Daoy (cell line): ENCODE measurements at places on chromosomes 1 and 21. TPM values are rescaled to one million over a fixed set of nuclear protein-coding genes. Genes with fewer than 3 reads are reported as not detected.

- DNase-seq = peak; percentile 63
Measured at GRCh38 chr1:119808491-119808890, 2.8 kb downstream of the REG4 start.

- DNase-seq = peak; percentile 80
Measured at GRCh38 chr1:64171797-64172281, 31.6 kb upstream of the UBE2U start.

GRCh38 chr1:228753287-228753686 lies 18.0 kb downstream of the RHOU start:
- no peak for DNase-seq

DNA sequence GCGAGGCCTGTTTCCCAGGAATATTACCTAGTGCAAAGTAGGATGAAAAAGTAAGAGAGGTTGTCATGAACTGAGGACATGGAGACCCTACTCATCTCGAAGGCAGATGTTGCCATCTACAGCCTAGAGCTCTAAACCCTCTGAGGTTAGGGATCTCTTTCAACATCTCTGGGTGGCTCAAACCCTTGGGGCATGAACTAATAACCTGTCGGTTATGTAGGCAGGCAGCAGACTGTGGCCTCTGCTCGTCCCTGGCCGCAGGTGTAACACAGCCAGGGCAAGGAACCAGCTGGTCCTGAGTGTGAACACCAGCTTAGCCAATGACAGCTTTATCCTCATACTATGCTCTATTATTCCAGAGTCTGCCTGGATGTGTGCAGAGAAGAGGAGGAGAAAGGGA lies 13.2 kb downstream of the CAPZB start:
- no peak for DNase-seq

DNA sequence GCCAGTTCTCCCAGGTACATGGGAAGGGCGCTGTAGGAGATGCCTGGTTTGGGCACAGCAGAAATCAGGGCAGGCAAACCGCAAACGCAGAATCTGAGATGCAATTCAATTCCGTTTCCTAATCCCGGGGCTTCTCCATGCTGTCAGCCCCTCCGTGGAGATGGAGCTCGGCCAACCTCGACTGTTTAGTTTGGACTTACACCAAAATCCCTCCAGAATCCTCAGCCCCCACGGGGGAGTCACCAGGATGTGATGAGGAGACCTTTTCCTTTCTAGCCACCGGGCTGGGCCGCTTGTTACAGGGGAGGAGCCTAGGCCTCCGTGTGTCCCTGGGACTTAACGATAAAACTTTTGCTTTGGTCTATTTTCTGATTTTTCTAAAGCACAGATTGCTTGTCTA lies 7.9 kb downstream of the SLC2A7 start:
- peak; percentile 24 for DNase-seq

Gene PROX1
- 0.98 and 1.5 TPM in 2 replicates for total RNA-seq

Gene SLC16A4
- 3.9 and 6.8 TPM in 2 replicates for total RNA-seq

Gene F13B
- total RNA-seq = not detected in 2 replicates

Gene TSPEAR
- not detected in 2 replicates for total RNA-seq

Gene WNT2B
- total RNA-seq = 0.12 and 0.40 TPM in 2 replicates
